ENCODE measurements at places on chromosomes 11 and 22.

DNA sequence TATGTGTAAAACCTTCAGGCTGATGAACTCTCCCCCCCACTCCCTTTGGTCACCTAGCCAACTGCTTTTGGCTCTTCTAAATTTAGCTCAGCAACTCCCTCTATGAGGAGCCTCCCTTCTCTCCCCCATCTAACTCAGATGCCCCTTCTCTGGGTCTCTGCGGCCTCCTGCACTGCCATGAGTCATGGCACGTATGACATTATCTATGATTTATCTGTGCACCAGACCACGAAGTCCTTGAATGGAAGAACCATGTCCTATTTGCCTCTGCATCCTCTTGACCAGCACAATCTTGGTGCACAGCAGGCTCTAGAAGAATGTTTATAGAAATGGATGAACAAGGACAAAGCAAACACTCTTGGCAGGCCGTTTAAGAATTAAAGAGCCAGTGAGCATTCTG, 46.0 kb downstream of the RPL27A start:
- no peaks in the 10 kb centered on the region for H3K27me3 ChIP-seq
- H3K36me3 ChIP-seq: peaks cover 1% of the 10 kb centered on the region
- H3K27ac ChIP-seq: no peak overlapping the region
- peaks cover 39% of the 10 kb centered on the region for H3K4me1 ChIP-seq
- no peak overlapping the region for H3K4me3 ChIP-seq

DNA sequence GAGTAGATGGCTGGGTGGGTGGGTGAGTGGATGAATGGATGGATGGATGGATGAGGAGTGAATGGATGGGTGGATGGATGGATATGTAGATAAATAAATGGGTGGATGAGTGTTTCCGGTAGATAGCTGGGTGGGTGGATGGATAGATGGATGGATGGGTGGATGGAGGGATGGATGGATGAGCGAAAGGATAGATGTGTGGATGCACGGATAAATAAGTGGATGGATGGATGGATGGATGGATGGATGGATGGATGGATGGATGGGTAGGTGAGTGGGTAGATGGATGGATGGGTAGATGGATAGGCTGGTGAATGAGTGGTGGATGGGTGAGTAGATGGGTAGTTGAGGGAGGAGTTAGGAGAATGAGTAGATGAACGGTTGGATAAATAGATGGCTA, 349.3 kb downstream of the MN1 start:
- H3K27me3 ChIP-seq: no peaks in the 10 kb centered on the region
- no peak overlapping the region for H3K27ac ChIP-seq
- H3K4me3 ChIP-seq: no peak overlapping the region
- no peaks in the 10 kb centered on the region for H3K36me3 ChIP-seq
- DNase-seq: no peak

DNA sequence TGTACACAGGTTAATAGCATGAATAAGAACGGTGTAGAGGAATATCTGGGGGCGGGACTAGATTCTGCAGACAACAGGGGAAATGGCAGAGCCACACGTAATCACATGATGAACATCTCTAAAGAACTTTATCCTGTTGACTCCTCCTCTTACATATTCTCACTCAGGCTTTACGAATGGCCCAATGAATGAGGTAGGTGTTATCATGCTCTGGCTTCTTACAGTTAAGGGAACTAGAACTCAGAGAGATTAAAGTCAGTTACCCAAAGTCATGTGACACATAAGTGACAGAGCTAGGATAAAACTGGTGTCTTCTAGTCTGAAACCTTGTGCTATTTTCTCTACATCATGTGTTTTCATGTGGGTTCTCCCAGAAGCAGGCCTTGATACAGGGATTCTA, 49.0 kb upstream of the BMAL1 start:
- H3K36me3 ChIP-seq: no peaks in the 10 kb centered on the region
- H3K27ac ChIP-seq: no peak overlapping the region
- no peak for DNase-seq
- H3K4me3 ChIP-seq: no peak overlapping the region
- H3K4me1 ChIP-seq: no peaks in the 10 kb centered on the region

DNA sequence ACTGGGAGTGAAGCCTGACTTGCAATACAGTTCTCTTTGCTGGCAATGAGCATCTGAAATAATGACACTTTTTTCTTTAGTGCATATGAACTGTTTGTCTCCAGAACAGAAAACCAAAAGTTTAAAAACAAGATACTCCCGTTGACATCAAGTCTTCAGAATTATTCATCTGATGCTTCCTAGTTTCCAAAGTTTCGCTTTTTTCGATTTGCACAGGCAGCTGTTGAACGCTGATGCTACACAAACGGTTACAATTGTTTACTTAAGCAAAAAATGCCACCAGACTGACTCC, 612 bp upstream of the BIRC2 start:
- peak overlapping the region; percentile 68 for H3K27ac ChIP-seq
- H3K36me3 ChIP-seq: peaks cover 2% of the 10 kb centered on the region
- DNase-seq: no peak
- H3K4me1 ChIP-seq: peaks cover 17% of the 10 kb centered on the region

DNA sequence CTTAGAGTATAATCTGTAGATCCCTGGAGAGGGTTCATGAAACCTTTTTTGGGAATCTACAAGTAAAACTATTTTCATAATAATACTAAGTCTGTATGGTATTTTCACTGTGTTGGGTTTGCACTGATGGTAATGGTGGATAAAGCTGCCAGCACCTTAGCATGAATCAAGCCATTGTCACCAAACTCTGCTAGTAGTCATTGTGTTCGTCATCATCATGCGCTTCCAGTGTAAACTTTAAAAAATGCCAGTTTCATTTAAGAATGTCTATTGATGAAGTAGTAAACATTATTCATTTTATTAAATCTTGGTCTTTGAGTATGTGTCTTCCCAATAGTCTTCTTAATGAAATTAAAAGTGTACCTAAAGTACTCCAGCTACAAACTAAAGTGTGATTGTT, 15.0 kb downstream of the ALKBH3 start:
- H3K36me3 ChIP-seq: no peaks in the 10 kb centered on the region
- no peak overlapping the region for H3K4me3 ChIP-seq
- DNase-seq: no peak

DNA sequence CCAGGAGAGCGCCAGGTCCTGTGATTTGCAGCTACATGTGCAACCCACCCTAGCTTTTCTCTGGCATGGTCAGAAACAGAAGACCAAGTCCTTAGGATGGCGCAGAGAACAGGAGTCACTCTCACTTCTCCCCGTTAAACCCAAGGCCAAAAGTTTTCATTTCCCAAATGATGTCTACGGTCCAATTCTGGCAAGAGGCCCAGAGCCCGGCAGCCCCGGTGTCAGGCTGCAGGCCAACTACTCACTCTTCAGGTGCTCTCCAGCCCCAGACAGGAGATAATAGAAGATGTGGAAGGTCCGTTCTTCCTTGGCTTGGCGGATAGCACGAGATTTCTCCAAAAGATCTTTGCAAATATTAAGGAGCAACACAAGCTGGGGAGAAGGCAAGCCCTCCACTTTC, 67.2 kb downstream of the MYH9 start:
- H3K4me3 ChIP-seq: no peak overlapping the region
- no peaks in the 10 kb centered on the region for H3K4me1 ChIP-seq
- no peak for DNase-seq
- H3K27me3 ChIP-seq: no peaks in the 10 kb centered on the region

DNA sequence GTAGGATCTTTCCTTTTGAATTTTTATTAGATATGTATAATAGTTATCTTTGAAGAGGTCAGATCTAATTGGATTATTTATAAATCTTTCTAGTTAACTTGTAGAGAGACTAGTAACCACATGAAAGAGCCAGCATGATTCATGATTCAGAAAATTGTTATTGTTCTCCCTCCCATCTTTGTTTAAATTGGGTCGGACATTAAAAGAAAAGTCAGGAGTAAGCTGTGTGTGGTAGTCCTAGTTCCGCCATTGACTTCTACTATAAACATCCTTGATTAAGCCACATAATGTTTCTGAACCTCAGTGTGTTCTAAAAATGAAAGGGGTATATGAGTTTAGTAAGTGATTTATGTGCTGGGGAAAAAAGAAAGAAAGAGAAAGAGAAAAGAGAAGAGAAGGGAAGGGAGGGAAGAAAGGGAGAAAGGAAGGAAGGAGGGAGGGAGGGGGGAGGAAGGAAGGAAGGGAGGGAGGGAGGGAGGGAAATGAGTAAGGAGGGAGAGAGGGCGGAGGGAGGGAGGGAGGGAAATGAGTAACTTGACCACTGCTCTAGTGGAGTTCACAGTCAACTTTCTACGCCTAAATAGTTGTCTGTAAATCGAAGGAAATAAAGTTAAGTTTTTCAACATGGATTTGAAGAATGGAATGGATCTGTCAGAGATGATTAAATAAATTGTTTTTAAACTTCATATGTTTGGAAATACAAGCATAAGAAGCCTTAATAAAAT, 32.9 kb downstream of the SIK2 start:
- H3K4me3 ChIP-seq: no peak overlapping the region
- 0 out of 2 replicates have a peak, but pooled peaks cover 3% of the 10 kb centered on the region for H3K36me3 ChIP-seq
- no peaks in the 10 kb centered on the region for H3K27me3 ChIP-seq
- no peak overlapping the region for H3K27ac ChIP-seq
- H3K4me1 ChIP-seq: peaks cover 32% of the 10 kb centered on the region

DNA sequence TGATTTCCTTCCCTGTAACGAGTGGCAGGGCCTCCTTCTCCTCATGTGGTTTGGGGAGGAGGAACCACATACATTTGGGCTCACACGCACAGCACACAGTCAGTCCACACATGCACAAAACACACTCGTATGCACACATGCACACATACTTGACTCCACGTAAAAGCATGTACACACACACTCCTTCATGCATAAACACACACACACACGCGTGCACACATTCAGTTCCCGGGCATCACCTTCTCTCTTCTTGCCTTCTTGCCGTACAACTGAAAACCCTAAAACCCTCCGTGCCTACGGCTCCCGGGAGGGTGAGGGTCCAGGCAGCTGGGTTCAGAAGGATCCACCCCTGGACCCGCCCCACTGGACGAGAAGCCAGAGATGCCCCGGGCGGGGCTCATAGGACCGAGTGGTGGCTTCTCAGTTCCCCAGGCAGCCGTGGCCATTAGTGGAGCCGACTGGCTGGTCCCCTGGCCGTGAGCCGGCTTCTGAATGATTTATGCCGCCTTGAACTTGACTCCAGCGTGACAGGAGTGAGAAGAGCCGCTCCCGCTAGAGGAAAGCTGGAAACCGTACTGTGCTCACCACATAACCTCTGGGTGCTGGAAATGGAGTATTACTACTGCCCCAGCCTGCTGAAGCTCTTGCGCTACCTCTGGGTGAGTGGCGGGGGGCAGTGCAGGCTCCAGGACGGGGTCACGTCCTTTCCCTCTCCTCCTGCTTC, 117.4 kb downstream of the KIAA1671 start:
- H3K4me1 ChIP-seq: no peaks in the 10 kb centered on the region
- no peaks in the 10 kb centered on the region for H3K27me3 ChIP-seq
- H3K27ac ChIP-seq: no peak overlapping the region
- H3K36me3 ChIP-seq: no peaks in the 10 kb centered on the region

GRCh38 chr11:47179655-47179991, 2.9 kb upstream of the ARFGAP2 start:
- peaks cover 8% of the 10 kb centered on the region for H3K4me1 ChIP-seq
- no peak overlapping the region for H3K4me3 ChIP-seq
- no peaks in the 10 kb centered on the region for H3K27me3 ChIP-seq
- peaks cover 7% of the 10 kb centered on the region for H3K36me3 ChIP-seq

- H3K36me3 ChIP-seq: no peaks in the 10 kb centered on the region
- H3K4me3 ChIP-seq: no peak overlapping the region
- no peaks in the 10 kb centered on the region for H3K4me1 ChIP-seq
- H3K27ac ChIP-seq: no peak overlapping the region
Measured at GRCh38 chr22:31259798-31260473, 32.4 kb downstream of the PIK3IP1 start.

DNA sequence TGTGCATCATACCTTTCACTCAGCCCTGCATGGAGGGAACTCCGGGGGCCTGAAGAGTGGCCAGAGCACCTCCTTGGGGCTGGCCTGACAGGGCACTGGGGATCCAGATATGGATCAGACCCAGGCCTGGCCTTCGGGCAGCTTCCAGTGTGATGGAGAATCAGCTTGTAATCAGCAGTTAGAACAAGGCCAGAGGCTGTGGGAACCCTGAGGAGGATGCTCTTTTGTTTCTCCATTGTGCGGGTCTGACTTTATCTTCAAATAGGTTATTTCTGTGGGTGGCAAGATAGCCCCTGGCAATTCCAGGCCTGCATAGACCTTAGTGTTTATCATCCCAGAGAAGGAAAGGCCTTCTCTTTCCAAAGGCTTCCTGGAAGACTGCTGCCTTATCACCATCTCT, 12.3 kb downstream of the DGAT2 start:
- no peaks in the 10 kb centered on the region for H3K27me3 ChIP-seq
- no peak for DNase-seq
- H3K4me3 ChIP-seq: no peak overlapping the region
- peaks cover 50% of the 10 kb centered on the region for H3K4me1 ChIP-seq
- peaks cover 11% of the 10 kb centered on the region for H3K36me3 ChIP-seq

- peaks cover 14% of the 10 kb centered on the region for H3K4me1 ChIP-seq
- H3K27me3 ChIP-seq: no peaks in the 10 kb centered on the region
- H3K36me3 ChIP-seq: no peaks in the 10 kb centered on the region
- DNase-seq: no peak
Measured at GRCh38 chr22:27839057-27839660, 37.6 kb upstream of the MN1 start.

- no peaks in the 10 kb centered on the region for H3K36me3 ChIP-seq
- no peak overlapping the region for H3K4me3 ChIP-seq
- no peaks in the 10 kb centered on the region for H3K27me3 ChIP-seq
Measured at GRCh38 chr11:110757066-110757465, 44.8 kb upstream of the ARHGAP20 start.

GRCh38 chr11:12376259-12377081, 901 bp upstream of the PARVA start:
- H3K4me1 ChIP-seq: peaks cover 10% of the 10 kb centered on the region
- peak overlapping the region; percentile 88 for H3K27ac ChIP-seq
- H3K27me3 ChIP-seq: no peaks in the 10 kb centered on the region
- no peaks in the 10 kb centered on the region for H3K36me3 ChIP-seq

- no peaks in the 10 kb centered on the region for H3K36me3 ChIP-seq
- no peak overlapping the region for H3K27ac ChIP-seq
- DNase-seq: no peak
Measured at GRCh38 chr11:64419257-64419790, 60.4 kb downstream of the RPS6KA4 start.

- no peak for DNase-seq
- H3K4me1 ChIP-seq: no peaks in the 10 kb centered on the region
Measured at GRCh38 chr11:75437966-75438659, 5.1 kb upstream of the KLHL35 start.

- peaks cover 18% of the 10 kb centered on the region for H3K4me1 ChIP-seq
- no peaks in the 10 kb centered on the region for H3K36me3 ChIP-seq
- H3K27ac ChIP-seq: no peak overlapping the region
Measured at GRCh38 chr11:87351676-87352075, 313.9 kb downstream of the TMEM135 start.

DNA sequence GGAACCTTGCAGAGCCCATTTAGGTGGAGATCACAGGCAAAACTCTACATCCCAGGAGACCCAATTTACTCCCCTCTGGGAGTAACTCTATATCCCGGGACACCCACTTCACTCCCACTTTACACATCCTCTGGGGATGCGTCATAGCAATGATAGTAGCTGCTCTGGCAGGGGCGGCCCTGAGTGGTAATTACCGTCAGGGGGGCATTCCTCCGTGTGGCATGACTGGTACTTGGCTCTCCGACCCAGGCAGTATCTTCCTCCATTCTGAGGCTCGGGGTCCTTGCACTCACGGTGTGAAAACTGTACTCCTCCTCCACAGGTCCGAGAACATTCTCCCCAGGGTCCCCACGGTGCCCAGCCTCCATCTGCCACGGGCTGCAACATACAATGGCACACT, 17.2 kb downstream of the ADAMTS8 start:
- no peak for DNase-seq
- H3K27ac ChIP-seq: no peak overlapping the region
- H3K4me3 ChIP-seq: no peak overlapping the region
- H3K27me3 ChIP-seq: peaks cover 3% of the 10 kb centered on the region
- no peaks in the 10 kb centered on the region for H3K36me3 ChIP-seq
- no peaks in the 10 kb centered on the region for H3K4me1 ChIP-seq
